Osteoblast (primary cell): ENCODE measurements at places on chromosomes 12 and 14. TPM values are rescaled to one million over a fixed set of nuclear protein-coding genes. Genes with fewer than 3 reads are reported as not detected.

The CEP128 gene
- 5.4 and 7.7 TPM in 2 replicates for total RNA-seq

The KERA gene
- total RNA-seq: not detected in 2 replicates

The CD9 gene
- 19.4 and 34.4 TPM in 2 replicates for total RNA-seq

The KLRB1 gene
- not detected in 2 replicates for total RNA-seq

The BCL11B gene
- 0.36 and 0.88 TPM in 2 replicates for total RNA-seq

DNA sequence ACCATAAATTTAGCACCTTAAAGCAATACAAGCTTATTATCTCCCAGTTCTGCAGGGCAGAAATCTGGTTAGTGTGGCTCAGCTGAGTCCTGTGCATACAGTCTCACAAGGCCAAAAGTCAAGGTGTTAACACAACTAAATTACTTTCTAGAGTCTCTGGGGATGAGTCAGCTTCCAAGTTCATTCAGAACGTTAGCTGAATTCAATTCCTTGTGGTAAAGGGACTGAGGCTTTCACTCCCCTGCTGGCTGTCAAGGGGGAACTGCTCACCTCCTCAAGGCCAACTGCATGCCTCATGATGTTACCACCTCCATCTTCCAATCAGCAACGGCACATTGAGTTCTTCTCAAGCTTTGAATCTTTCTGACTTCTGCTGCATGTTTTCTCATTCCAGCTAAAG lies 27.6 kb downstream of the EML5 start:
- no peaks in the 10 kb centered on the region for H3K4me1 ChIP-seq
- DNase-seq: no peak
- H3K4me3 ChIP-seq: no peak overlapping the region
- H3K27me3 ChIP-seq: no peaks in the 10 kb centered on the region

- no peak overlapping the region for H3K4me3 ChIP-seq
- H3K27me3 ChIP-seq: no peaks in the 10 kb centered on the region
- peak; percentile 13 for DNase-seq
- no peak overlapping the region for H3K27ac ChIP-seq
- H3K36me3 ChIP-seq: no peaks in the 10 kb centered on the region
- no peaks in the 10 kb centered on the region for H3K4me1 ChIP-seq
Observed at GRCh38 chr14:96663491-96664067, 133.6 kb upstream of the VRK1 start.

GRCh38 chr12:115953450-115953849 lies 324.0 kb downstream of the MED13L start:
- DNase-seq: no peak
- H3K27ac ChIP-seq: no peak overlapping the region
- H3K4me3 ChIP-seq: no peak overlapping the region

- no peak overlapping the region for H3K27ac ChIP-seq
- no peak overlapping the region for H3K4me3 ChIP-seq
- no peak for DNase-seq
- no peaks in the 10 kb centered on the region for H3K4me1 ChIP-seq
- no peaks in the 10 kb centered on the region for H3K36me3 ChIP-seq
Observed at GRCh38 chr12:13839365-13840336, 141.8 kb downstream of the GRIN2B start.

GRCh38 chr12:99476956-99477355 lies 170.6 kb upstream of the GARIN6 start:
- no peak overlapping the region for H3K4me3 ChIP-seq
- no peaks in the 10 kb centered on the region for H3K27me3 ChIP-seq
- no peak for DNase-seq

GRCh38 chr14:52313462-52313861 lies 650 bp upstream of the PTGER2 start:
- peaks cover 38% of the 10 kb centered on the region for H3K4me1 ChIP-seq
- H3K36me3 ChIP-seq: no peaks in the 10 kb centered on the region
- peak overlapping the region; percentile 75 for H3K27ac ChIP-seq
- H3K27me3 ChIP-seq: no peaks in the 10 kb centered on the region

GRCh38 chr12:47020211-47020821 lies 59.1 kb upstream of the PCED1B start:
- no peak for DNase-seq
- H3K4me3 ChIP-seq: no peak overlapping the region
- no peaks in the 10 kb centered on the region for H3K36me3 ChIP-seq

DNA sequence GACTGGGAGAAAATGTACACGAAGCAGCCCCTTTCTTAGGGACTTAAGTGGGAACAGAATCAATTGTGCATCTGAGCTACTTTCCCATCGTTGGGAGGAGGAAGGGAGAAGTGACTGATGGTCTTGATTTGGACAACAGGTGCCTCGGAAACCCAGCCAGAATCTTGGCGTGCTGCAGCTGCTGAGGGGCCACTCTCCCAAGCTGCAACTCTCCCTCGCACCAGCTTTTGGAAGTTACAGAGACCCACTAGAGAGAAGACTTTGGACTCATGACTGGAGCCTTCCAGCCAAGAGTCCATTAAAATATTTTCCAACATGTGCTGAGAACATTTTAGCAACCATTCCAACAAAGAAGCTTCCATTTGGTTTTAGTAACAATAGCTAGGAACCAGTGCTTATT lies 52.3 kb downstream of the GNS start:
- DNase-seq: no peak
- H3K27ac ChIP-seq: no peak overlapping the region
- no peaks in the 10 kb centered on the region for H3K4me1 ChIP-seq
- H3K36me3 ChIP-seq: no peaks in the 10 kb centered on the region

DNA sequence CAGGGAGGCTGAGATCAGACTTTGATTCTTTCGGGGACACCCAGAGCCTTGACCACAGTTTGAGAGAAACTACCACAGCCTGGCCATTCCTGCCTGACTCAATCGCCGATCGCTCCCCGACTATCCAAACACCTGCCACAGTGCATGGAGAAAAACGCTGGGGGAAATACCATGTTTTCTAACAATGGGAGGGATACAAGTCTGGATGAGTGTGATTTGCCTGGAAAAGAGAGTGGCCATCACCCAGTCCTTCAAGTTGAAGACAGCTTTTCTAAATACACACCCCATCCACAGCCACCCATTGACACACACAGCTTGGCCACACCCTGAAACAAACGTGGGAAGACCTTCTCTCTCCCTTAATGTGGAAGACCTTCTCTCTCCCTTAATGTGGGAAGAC lies 6.7 kb upstream of the VASH1 start:
- H3K27ac ChIP-seq: no peak overlapping the region
- H3K4me1 ChIP-seq: no peaks in the 10 kb centered on the region
- H3K36me3 ChIP-seq: no peaks in the 10 kb centered on the region
- no peak for DNase-seq

DNA sequence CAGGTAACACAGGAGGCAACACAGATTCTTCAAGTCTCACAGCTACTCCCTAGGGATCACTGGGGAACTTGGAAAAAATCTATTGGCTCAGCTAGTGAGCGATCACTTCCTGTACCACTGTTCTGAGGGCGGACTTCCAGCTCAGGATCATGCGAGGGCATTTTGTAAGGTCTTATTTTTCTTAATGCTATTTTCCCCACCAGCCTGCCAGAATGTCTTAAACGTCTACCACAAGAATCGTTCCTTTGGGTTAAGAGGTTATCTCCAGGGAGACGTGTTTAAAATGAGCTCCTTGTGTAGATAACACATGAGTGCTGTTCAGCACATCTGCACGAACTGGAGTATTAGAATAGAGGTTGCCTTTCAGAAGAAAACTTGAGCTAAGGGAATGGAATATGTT lies 162.6 kb downstream of the ETNK1 start:
- H3K27me3 ChIP-seq: no peaks in the 10 kb centered on the region
- no peak overlapping the region for H3K27ac ChIP-seq
- no peaks in the 10 kb centered on the region for H3K36me3 ChIP-seq

DNA sequence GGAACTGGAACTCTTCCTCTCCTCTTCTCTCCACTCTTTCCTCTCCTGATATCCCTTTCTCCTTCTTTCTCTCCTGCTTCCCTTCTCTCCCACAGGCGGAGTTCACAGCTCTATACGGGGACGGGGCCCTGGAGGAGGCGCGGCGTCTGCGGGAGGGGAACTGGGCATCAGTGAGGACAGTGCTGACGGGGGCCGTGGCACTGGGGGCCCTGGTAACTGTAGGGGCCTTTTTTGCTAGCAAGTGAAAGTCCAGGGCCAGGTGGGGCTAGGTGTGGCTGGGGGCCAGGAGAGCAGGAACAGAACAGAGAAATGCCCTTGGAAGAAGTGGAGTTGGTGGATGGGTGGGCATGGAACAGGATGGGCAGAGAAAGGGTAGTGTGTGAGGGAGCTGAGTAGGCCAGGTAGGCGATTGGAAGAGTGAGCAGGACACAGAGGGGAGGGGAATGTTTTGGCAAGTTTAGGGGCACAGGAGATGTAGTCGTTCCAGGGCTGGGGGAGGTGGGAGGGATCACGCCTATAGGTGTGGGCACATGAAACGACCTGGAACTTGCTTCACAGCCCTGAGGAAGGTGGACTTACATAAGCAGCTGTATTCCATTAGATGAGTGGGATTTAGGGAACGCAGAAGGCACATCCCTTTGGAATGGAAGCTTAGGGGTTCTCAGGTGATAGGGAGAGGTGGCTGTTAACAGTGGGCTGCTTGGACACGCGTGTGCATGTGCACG lies 2.2 kb downstream of the BCL2L2 start:
- DNase-seq: no peak
- no peaks in the 10 kb centered on the region for H3K27me3 ChIP-seq
- H3K36me3 ChIP-seq: peaks cover 42% of the 10 kb centered on the region
- peaks cover 39% of the 10 kb centered on the region for H3K4me1 ChIP-seq

GRCh38 chr12:68065687-68066086 lies 76.4 kb downstream of the IFNG-AS1 start:
- DNase-seq: no peak
- H3K27me3 ChIP-seq: peaks cover 4% of the 10 kb centered on the region
- no peak overlapping the region for H3K27ac ChIP-seq
